Spinal cord (tissue), 10 donors: ENCODE measurements at places on chromosomes 5 and 9.

- DNase-seq = no peak
Measured at GRCh38 chr9:91239367-91240111, 122.2 kb downstream of the AUH start.

DNA sequence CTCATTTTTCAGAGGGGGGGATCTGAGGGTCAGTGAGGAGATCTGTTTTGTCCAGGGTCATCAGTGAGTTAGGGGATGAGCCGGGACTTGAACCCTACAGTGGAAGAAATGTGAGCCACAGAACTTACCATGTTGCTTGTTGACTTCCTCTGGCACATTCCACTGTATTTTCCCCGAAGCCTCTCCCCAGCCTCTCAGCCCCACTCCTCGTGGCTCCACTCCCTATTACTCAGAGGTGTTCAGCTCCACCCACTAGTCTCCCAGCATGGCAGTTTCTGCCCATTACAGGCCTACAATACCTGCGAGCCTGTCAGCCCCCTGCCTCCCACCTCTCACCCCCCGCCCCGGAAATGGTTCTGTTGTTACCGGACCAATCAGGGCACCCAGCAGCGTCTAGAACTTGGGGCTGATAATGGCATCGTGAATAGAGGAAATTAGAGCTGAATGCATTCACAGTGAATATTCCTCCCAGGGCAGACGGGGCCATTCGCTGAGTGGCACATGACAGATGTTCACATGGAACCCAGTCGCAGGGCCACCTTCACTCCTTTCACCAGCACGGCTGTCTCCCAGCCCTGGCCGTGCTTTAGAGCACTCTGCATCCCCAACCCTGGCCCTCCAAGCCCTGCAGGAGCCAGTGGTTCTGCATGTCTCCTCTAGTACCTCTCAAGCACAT, 81.6 kb downstream of the KCNIP1 start:
- no peak for DNase-seq

- DNase-seq = no peak
Measured at GRCh38 chr9:131481441-131482342, 21.0 kb upstream of the POMT1 start.

- DNase-seq = no peak
Measured at GRCh38 chr5:177988989-177989625, 6.9 kb downstream of the PROP1 start.

GRCh38 chr9:95626885-95627558, 110.3 kb upstream of the PTCH1 start:
- no peak for DNase-seq

GRCh38 chr9:83473488-83473971, 64.7 kb downstream of the FRMD3 start:
- DNase-seq = no peak

- DNase-seq = no peak
Measured at GRCh38 chr9:137900584-137901310, 23.2 kb downstream of the CACNA1B start.

GRCh38 chr9:94157050-94157801, 73.0 kb downstream of the PTPDC1 start:
- DNase-seq = no peak

DNA sequence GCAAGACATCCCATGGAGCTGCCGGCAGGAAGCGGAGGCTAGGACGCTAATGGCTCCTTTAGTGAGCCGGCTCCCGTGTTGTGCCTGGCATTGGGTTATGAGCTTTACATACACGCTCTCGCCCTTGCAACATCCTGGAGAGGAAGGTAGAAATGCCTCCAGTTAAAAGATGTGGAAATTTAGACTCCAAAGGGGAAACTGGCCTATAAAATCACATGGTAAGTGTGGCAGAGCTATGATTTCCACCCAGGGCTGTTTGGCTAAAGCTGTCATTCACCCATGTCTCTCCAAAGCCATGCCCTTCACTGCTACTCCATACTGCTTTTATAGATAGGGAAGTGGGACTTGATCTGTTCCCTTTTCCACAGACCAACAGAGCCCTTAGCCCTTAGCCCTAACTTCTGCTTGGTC, 5.2 kb downstream of the GM2A start:
- no peak for DNase-seq

GRCh38 chr5:172898218-172898842, 60.9 kb upstream of the RPL26L1 start:
- no peak for DNase-seq
